Suppressor macrophage (primary cell): ENCODE measurements at places on chromosomes 16 and 17.

DNA sequence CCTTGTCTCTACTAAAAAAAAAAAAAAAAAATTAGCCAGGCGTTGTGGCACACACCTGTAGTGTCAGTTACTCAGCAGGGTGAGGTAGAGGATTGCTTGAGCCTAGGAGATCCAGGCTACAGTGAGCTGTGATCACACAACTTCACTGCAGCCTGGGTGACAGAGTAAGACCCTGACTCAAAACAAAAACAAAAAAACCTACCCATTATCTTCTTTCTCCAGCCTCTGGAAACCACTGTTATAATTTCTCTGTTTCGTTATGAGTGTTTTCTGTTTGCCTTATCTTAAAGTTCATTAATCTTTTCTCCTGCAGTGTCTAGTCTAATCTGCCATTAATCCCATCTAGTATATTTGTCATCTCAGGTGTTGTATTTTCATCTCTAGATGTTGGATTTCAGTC, 18.6 kb upstream of the CLTC start:
- no peak for DNase-seq

DNA sequence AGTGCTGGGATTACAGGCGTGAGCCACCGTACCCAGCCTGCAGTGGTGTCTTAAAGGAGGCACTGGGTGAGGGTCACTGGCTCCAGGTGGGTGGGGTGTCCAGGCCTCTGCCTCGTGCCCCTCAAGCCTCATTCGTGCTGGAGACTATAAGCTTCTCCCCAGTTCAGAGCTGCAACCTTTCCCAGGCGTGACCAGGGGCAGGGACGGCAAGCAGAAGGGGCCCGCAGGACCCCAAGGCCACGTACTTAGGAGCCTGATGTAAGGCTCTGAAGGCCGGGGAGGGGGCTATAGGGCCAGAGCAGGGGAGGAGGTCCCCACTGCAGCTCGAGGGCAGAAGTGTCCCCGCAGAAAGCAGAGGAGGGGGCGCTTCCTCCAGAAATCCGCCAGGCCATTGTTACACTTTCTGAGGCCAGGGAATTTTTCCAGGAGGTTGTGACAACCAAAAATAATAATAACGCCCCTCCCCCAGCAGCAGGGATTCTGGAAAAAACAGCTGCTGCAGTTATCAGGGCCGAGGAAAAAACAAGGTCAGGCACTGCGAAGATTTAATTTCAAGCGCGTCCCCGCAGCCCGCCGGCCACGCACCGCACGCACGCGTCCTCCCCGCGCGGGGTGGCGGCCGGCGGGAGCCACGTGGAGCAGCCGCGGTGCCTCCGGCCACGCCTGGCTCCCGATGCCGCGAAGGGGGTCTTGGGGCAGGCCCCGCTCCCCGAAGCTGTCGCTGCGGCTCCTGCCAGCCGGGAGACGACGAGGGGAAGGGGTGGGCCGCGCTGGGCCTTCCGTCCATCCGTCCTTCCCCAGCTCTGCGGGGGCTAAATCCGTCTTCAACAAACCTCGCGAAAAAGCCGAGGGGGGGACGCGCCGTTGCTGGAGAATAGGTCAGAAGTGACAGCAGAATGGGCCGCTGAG, 45.8 kb upstream of the SLC38A10 start:
- DNase-seq: no peak

DNA sequence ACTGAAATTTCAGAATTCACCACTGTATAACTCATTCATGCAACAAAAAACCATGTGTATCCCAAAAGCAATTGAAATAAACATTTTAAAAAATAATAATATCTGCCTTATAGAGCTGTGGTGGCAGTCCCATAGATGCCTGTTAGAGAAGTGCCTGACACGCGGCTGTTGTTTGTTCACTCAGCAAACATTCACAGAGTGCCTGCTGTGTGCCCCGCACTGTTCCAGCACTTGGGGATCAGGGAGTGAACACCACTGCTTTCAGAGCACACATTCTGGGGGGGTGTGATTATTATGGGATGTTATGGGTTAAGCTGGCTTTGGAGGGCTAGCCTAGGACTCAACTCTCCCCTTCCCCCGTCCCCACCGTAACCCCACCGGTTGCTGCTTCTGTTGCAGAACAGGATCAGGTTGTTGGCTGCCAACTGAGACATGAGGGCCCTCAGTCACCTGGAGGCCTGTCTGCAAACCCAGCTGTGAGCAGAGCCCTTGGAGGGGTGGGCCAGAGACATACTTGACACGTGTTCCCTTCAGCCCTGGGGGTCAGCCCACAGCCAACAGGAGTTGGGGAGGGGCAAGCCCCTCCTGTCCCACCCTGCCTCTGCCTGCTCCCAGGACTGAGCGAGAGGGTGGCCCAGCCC, 103.3 kb upstream of the CIBAR2 start:
- DNase-seq: no peak

DNA sequence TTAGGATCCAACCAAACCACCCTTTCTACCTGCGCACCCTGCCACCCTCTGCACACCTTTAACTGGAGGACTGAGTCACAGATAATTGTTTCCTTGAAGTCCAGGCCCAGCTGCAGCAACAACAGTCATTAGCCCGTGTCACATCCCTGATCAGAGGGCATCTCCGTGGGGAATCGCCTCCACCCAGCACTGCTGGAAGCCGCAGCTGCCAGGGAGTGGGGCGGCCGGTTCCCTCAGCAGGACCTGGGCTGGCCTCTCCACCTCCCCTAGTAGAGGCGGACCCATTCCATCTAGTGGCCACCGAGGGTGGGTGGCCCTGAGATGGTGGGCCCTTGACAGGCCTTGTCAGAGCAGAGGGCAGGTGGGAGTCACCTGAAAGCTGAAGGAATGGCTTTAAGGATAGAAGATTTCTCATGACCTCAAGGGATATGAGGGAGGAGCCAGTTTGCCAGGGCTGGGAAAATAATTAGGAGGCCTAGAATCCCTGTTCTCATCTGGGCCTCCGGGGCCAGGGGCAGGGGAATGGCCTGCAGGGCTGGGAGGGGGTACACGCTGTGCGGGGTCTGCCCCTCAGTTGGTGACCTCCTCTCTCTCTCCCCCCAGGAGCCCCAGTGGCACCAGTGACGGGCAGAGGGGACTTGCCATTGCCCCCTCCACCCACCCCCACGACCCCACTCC, 6.2 kb downstream of the PRSS53 start:
- no peak for DNase-seq

- peak; percentile 29 for DNase-seq
Observed at GRCh38 chr16:16857603-16858283, 478.8 kb downstream of the NPIPA7 start.

DNA sequence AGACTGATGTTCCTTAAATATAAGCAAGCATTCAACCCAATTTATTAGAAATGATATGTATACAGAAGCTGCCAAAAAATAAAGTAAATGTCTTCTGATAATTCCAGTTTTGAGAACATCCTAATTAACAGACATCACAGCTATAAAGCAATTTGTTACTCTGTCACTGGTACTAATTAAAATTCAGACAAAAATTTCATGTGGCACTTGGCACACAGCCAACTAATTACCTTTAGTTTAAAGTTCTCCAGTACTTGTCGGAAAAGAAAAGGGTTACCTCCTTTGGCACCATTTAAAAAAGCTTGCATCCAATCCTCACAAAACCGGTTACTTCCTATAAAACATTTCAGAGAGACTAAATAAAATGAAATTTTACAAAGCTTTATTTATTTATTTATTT, 8.8 kb downstream of the C17orf75 start:
- DNase-seq: no peak

- peak; percentile 87 for DNase-seq
Observed at GRCh38 chr17:40559954-40560591, 5.2 kb downstream of the CCR7 start.

- no peak for DNase-seq
Observed at GRCh38 chr16:10388988-10389387, 3.1 kb downstream of the ATF7IP2 start.

DNA sequence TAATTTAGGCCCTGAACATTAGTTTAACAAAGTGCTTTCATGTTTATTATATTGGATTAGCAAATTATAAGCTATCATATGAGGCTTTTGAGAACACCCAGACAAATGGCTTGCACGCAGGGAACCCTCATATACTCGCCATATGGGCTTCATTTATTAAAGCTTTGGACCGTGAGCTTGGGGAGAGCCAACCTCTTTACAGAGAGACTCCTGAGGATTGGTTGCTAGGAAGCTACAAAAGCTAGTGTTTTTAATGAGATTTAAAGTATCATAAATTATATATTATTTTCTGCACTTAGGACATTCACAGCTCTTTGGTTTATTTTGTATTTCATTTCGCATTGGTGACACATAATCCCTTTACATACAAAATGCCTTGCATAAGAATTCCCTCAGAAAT, 193.8 kb upstream of the TOX3 start:
- DNase-seq: no peak

DNA sequence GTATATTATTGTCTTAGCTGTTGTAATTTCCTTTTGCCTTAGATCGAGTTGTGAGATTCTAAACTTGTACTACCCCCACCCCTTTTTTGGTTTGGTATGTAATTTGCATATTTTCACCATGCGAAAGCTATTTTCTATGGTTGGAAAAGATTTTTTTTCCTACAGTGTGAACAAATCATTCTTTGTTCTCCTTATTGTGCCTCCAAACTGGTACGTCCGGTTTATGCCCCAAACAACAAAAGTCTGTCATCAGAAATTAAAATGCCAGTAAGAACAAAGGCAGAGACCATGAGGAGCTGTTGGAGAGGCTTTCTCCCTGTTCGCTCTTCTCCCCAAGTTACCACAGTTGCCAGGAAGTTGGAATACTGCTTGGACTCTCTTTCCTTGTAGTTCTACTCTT, 66.1 kb downstream of the BCAS3 start:
- no peak for DNase-seq

DNA sequence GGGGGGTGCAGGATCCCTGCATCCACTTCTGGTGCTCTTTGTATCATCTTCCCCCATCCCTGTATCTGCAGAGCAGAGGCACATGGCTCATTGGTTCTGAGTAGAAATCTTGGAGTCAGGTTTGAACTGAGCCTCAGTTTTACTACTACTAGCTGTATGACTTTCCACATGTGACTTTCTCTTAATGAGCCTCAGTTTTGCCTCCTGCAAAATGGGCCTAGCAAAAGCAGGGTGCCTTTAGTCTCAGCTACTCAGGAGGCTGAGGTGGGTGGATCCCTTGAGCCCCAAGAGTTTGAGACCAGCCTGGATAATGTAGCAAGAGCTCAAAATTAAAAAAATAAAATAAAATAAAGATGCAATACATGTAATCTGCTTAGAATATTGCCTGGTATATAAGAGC, 81.4 kb downstream of the SDR42E1 start:
- DNase-seq: no peak

DNA sequence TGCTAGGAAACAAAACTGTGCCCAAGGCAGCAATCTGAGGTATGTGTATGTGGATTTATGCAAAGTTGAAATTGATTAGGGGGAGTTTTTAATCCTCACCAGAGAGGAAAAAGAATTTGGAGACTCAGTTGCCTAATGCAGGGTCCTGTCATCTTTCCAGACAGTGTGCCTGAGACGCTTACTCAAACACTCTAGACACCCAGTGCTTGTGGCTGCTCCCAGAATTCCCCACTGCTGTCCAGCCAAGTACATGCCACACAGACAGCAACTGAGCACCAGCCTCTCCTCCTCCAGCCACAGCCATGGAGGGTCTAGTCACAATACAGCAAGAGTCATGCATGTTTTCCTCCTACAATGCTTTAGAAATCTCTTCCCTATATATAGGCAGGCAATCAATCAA, 118.1 kb downstream of the HIC1 start:
- no peak for DNase-seq

DNA sequence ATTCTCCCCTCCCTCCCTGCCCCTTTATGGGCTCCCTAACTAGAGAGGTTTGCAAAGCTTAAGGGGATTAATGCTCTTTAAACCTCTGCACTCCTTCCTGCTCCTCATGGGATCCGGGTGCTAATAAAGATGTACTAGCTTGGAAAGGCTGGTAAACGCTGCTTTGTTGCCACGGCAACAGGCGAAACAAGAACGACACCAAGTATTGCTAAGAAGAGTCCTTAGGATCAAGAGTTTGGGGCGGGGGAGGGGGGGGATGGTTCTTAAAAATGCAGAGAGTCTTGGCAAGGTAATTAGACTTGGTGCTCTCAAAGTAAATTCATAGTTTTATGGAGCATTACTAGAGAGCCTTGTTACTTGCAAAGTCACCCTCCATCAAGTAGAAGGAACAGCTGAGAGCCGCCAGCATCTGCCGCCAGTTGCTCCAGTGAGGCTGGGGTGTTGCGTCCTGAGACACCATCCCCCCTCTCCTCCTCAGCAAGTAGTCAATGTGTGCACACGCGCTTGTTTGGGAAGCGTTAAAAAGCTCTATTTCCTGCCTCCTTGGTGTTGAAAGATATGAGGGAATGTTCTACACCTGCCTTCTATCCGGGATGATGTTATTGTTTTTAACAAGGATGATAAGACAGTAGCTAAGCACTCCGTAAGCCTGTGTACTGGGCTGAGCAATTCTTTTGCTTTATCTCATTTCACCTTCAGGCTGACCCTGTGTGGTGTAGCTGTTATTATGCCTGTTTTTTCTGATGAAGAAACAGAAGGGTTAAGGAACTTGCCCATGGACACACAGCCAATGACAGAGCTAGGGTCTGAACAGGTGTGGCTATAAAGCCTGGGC, 190.9 kb downstream of the CCDC182 start:
- DNase-seq: peak; percentile 23

DNA sequence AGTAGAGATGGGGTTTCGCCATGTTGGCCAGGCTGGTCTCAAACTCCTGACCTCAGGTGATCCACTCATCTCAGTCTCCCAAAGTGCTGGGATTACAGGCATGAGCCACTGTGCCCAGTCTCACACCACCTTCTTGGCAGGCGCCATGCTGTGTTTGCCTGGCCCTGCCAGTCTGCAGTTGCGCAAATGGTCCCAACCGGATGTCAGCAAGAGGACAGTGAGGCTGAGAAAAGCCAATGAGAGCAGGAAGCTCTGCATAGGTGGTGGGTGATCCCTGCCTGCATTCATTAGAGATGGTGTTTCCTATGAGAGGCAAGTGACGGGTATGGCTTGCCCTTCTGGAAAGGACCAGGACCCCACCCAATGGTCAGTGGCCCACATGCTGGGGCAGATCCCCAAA, 59.3 kb downstream of the PECAM1 start:
- DNase-seq: peak; percentile 60

DNA sequence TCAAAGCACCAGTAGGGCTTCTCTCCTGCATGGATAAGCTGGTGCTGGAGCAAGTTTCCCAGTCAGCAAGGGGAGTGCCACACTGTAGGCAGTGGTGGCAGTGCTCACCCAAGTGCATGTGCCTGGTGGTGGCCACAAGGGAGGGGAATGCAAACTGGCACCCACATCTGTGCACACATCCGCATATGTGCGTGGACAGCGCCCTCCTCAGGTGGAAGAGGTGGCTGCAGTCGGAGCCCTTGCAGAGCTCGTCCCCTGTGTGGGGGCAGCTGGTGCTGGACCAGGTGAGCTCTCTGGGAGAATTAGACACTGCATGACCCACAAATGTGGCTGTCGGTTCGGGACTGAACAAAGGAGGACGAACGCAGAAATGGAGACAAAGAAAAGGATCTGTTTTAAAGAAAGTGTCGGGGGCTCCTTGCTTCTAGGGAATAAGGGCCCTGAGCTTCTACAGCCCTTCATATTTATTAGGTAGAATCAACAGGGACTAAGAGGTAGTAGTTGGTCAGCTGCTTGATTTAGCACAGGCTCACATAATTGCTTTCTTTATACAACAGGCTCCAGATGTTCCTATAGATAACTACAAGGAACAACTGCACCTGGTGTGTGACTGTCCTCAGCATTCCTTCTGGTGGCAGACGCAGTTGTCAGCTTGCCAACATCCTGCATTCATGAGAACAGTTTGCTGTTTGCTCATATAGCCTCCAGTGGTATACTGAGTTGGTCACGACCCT, 5.3 kb upstream of the ZNF689 start:
- peak; percentile 82 for DNase-seq
